CD4-positive, alpha-beta T cell treated with Interleukin-4 for 4 hours (primary cell): ENCODE measurements at places on chromosomes 2 and 18.

DNA sequence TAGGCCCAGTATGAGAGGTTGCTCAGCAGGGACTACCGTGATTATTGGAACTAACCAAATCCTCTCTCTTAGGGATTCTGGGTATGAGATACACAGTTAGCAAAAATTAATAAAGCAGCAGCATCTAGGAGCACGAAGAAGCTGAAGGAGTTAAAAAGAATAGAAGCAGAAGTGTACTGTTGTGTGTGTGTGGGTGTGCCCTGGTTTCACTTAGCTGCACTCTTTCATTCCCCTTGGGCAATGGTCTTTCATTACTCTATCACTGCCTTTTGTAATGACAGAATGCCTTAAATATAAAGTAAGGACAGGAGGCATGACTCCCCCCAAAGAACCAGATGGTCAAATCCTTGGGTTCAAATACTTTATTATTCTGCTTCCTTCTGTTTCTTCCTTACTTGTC lies 115.9 kb upstream of the CD302 start:
- DNase-seq, result no peak

DNA sequence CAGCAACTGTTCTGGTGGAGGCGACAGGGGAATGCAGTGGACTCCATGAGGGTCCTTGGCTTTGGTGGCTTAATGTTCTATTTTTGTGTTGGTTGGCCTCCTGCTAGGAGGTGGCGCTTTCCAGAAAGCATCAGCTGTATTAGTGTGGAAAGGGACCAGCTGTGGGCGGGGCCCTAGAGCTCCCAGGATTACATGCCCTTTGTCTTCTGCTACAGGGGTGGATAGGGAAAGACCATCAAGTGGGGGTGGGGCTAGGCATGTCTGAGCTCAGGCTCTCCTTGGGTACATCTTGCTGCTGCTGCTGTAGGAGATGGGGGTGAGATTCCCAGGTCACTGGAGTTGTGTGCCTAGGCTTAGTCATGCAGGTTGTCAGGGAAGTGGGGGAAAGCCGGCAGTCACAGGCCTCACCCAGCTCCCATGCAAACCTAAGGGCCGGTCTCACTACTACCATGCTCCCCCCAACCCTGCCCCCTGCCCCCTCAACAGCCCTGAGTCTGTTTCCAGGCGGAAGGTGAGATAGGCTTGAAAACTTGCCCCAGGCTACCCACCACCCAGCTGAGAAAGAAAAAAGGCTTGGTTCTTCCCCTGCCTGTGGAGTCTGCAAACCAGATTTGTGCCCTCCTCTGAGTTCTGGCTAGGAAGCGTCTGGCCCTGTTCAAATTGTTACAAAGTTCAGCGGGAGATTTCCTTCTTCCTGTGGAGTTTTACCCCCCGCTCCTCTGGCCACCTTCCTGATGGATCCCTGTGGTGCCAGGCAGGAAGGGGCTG lies 141.3 kb upstream of the LYPD1 start:
- DNase-seq, result no peak

GRCh38 chr2:18379870-18380269 lies 180.6 kb downstream of the RDH14 start:
- DNase-seq, result no peak

DNA sequence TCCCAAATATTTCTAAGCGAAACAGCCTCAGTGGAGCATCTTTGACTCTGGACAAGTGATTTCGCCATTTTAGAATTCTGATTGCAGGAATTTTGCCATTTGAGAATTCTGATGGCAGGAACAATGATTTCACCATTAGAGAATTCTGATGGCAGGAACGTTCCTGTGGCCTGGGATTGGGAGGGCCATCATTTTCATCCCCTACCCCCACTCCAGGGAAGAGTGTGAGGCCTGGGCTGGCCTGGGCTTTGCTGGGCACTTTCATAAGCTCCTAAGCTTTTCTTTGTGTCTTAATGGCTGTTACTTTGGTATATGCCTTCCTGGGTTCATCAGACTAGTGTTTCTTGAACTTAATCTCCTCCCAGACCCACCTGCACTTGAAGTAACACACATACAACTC lies 129.3 kb upstream of the EPAS1 start:
- no peak for DNase-seq

- DNase-seq, result no peak
These were observed 90.1 kb downstream of the KLHL29 start for GRCh38 chr2:23475036-23475435.

DNA sequence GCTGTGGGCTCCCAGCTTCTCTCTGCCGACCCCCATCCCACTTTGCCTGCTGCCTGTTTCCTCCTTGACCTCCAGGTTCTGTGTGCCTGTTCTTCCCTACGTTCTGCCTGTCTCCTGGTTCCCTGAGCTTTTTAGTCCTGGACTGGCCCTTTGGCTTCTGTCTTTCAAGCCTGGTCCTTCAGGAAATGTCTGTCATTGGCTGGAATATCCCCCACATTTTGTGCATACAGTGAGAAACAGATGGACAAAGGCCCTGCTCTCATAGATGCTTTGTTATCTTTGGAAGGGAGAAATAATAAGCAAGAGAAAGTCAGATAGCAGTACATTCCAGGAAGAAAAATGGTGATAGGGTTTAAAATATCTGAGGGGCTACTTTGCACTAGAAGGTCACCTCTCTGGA lies 5.7 kb downstream of the MGAT5 start:
- DNase-seq, result no peak

- no peak for DNase-seq
These were observed 147.3 kb downstream of the IRS1 start for GRCh38 chr2:226652369-226652768.

DNA sequence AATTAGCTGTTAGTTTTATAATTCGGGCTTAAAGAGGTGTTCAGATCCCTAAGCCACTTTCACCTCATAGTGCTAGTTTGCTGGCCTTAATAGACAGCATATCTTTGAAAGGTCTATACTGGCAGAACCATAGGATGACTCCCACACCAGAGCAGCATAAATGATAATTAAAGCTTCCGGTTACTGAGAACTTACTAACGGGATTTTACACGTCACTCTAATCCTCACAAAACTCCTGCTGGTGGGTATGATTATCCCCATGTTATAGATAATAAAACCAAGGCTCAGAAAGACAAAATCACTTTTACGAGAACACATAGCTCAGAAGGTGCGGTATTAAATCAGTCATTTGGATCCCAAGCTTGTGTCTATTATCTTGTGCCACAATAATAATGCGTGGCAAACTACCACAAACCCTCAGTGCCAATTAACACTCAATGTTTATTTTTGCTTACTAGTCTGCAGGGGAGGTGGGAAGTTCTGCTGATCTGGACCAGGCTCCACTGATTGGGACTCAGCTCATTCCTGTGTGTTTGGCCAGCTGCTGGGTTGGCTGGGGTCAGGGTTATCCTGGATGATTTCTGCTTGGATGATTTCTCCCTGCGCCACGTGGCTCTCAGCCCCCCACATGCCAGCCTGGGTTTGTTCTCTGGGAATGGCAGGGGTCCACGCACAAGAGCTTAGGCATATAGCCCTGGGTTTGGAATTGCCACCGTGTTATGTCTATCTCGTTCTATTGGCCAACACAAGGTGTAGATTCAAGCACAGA lies 62.3 kb downstream of the TRIB2 start:
- no peak for DNase-seq

- no peak for DNase-seq
These were observed 46.6 kb downstream of the USP40 start for GRCh38 chr2:233519787-233520611.

DNA sequence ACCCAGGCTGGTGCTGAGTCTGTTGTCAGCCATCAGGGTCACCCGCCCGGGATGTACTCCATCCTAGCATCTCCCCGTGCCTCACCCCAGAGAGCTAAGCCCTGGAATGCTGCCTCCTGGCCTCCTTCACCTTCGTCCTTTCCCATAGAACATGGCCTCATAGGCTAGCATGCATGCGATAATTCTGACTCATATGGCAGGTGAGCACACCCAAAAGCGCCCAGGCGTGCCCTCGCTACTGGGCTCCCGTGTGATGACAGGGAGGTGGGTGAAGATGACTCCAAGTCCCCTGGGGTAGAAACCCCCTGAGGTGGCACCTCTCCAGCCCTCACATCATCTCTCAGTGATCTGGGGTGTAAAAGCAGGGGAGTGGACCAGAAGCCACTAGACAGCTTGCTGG lies 7.3 kb downstream of the SPR start:
- no peak for DNase-seq

DNA sequence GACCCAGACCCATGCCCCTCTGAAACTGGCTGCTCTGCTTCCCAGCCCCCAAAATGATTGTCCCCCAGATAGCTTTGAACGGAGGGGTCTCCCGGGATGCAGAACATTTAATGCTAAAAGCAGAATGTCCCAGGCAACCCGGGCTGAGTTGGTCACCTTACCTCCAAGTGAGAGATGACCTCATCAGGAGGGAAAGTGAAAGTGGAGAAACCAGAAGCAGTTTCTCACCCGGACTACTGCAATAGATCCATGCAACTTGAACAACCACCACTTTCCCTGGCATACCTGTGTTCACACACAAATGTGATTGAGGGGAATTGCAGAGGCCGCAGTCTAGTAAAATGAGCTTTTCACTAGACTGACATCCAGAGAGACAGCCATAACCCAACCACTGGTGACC lies 75.3 kb upstream of the NPAS2 start:
- DNase-seq, result no peak

- no peak for DNase-seq
These were observed 433.2 kb downstream of the FBXO15 start for GRCh38 chr18:73714466-73714865.

- DNase-seq, result no peak
These were observed 187.2 kb downstream of the LRRTM1 start for GRCh38 chr2:80117401-80117800.

- peak; percentile 27 for DNase-seq
These were observed 10.1 kb downstream of the ATAD2B start for GRCh38 chr2:23916727-23917405.

DNA sequence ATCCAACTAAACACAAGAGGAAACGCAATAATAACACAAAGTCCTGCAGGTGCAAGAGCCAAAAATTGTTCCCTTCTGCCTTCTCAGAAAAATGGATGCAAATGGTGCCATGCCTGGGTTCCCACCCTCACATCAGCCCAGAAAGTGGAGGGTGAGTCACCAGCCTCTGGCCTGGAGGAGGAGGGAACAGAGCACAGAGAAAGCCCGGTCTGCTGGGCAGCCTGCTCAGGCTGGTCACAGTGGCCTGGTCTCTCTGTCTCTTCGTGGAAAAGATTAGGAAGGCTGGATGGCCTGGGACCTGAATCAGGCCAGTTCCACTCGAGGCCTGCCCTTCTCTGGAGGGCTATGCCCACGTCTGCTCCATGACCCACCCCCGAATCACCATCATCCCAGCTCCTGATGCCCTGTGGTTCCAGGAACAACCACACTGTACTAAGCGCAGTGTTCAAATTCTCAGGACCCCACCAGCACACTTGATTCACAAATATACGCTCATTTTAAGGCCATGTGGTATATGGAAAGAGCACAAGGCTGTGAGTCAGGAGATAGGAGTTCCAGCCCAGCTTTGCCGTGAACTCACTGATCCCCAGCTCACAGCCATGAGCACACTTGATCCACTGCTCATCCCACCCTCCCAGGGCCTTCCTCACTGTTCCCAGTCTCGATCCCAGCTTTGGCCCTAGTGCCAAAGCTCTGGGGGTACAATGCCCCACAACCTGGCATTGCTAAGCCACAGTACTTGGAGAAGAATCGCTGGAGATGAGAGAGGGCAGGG lies 82.1 kb downstream of the ZBTB7C start:
- DNase-seq, result no peak

GRCh38 chr2:221845021-221845365 lies 272.9 kb upstream of the EPHA4 start:
- no peak for DNase-seq
